ENCODE measurements at places on chromosomes 2 and 18.

GRCh38 chr2:230068651-230069055, at the start of gene SLC16A14:
Gene SLC16A14, minus strand, starts transcription at chr2:230068924. Its CDS starts 9,572 bp downstream, at chr2:230059352.
- DNase-seq, result no peak

- DNase-seq, result no peak
Observed at GRCh38 chr2:45006942-45007287, 2.3 kb downstream of the SIX2 start.

DNA sequence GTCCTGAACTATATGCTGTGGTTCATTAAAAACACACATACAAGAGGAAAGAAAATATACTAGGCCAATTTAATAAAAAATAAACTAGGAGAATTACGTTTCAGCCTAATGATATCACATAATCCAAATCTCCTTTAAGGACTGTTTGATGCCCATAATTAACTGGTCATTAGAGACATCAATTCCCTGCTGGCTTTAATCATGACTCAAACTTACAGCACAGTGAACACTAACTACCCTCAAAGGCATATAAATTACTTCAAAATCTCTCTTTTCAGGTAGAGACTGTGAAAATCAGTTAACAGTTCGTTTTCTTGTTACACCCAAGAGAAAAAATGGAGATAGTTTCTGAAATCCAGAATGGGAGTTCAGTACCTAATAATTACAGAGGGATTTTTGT, 567.4 kb downstream of the CBLN2 start:
- DNase-seq, result no peak

- no peak for DNase-seq
Observed at GRCh38 chr2:127085317-127085681, 21.7 kb downstream of the BIN1 start.

DNA sequence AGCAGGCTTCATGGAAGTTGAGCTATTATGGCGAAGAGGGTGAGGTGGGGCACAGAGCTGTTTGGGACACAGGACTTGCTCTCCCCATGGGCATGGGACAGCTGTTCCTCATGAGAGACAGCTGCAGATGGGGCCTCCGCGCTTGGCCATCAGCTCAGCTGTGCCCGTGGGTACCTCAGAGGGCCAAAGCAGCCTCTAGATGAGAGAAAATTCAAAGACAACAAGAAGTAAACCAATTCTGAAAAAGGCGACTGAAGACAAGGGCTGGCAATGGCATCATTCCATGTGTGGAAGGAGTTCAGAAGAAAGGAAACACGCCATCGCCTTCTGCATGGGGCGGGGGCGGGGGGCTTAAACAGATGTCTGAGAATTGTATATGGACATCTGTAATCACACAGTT, 136.2 kb downstream of the BCL2 start:
- DNase-seq, result peak; percentile 55

GRCh38 chr2:200000444-200001163, 45.2 kb downstream of the MAIP1 start:
- no peak for DNase-seq

DNA sequence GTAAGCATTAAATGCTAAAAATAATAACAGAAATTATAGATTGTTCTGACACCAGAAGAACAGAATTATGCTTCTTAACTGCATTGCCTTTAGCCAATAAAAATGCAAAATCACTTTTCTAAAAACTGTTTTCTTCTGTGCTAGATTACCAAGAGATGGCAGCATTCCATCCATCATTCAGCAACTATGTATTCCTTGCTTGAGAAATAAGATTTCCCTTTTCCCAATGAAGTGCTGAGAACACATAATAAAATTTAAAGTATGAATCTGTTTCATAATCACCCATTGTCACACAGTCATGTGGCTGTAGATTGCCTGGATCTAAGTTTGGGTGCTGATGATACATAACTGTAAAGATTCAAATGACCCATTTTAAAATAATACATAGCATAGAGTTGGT, 504.2 kb downstream of the TDRD15 start:
- DNase-seq, result no peak

DNA sequence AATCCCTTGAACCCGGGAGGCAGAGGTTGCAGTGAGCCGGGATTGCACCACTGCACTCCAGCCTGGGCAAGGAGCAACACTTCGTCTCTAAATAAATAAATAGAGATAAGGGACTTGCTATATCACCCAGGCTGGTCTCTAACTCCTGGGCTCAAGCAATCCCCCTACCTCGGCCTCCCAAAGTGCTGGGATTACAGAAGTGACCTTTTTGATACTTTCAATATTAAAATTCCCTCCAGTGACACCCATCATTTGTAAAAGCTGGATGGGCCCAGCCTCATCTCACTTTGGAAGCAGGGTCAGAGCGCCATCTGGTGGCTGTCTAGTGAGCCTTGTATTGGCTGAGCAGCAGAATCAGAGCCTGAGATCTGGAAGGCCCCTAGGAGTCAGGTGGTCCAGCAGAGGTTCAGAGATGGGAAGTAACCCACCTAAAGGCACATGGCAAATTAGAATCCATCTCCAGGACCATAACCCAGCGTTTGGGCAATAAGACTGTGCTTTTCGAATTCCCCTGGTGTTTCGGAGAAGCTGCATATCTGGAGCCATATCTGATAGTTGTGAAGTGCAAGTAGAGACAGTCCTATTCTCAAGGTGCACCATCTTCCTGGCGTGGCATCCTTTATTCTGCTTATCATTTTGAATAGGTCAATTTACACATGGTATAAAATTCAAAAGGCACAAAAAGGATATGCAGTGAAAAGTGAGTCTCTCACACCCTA, 18.3 kb upstream of the SLC35F6 start:
- peak; percentile 76 for DNase-seq

Measured in left hindlimb (tissue), 1 donor.